ENCODE measurements at places on chromosomes 6 and 20. TPM values are rescaled to one million over a fixed set of nuclear protein-coding genes. Genes with fewer than 3 reads are reported as not detected.

DNA sequence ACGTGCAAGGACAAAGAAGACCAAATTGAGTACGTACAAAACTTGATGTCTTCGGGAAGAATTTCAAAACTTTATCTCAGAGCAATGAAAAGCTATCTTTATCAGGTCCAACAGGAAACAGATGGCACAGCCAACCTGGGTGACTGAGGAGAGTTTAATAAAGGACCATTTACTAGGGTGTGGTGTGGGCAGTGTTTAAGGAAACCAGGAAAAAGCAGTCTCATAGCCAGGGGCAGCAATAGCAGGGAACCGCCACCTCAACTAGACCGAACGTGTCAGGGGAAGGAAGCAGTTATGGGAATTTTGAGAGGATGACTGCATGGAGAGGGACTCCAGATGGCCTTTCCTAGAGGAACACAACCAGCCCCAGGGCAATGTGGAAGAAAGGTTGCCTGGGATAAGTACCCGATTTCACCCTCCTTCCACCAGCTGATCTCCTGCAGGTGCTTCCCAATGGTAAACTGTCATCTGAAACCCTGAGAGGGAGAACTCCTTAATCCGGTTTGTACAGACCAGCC, 15.2 kb upstream of the TAAR5 start:
- no peak for ATAC-seq

DNA sequence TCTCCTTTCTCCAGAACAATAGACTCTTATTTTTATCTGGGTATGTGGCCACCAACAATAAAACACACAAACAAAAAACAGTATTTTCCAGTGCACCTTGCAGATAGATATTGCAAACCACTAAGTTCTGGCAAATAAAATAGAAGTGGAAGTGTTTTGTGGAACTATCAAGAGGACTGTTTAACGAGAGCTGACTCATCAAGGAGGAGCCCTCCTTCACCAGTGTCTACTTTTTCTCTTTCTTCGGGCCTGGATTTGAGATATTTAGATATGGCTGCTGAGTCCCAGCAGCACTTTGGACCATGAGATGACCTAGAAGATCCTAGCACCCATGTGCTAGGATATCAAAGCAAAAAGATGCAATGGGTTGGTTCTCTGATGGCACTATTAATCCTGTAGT, 154.7 kb downstream of the AIG1 start:
- ATAC-seq, result no peak

- ATAC-seq, result no peak
These were observed 18.2 kb upstream of the NFATC2 start for GRCh38 chr20:51560550-51561307.

GRCh38 chr20:12570371-12570770, 438.4 kb upstream of the SPTLC3 start:
- no peak for ATAC-seq

GRCh38 chr6:151499551-151499950, 5.7 kb downstream of the CCDC170 start:
- ATAC-seq, result no peak

DNA sequence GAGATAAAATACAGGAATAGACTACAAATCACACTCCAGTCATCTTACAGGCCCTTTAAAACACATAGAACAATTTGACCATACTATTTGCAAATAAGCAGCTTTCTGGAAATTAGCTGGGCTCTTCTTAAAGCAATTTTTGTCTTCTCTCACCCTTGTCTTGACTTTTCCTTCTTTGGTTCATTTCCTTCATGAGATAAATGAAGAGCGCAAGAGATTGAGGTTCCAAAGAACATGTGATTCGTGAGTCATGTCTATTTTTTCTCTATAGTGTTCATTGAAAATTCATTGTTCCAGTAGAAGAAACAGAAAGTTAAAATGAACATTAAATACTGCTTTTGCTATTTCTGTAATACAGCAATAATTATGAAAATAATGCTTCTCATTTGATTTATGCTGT, 33.9 kb downstream of the PRDM1 start:
- ATAC-seq, result no peak

Gene RRAGD
- 14.8 TPM for total RNA-seq

Measured in gastroesophageal sphincter (tissue), 4 donors.